Motor neuron (in vitro differentiated cells): ENCODE measurements at places on chromosomes 5 and 9. TPM values are rescaled to one million over a fixed set of nuclear protein-coding genes. Genes with fewer than 3 reads are reported as not detected.

DNA sequence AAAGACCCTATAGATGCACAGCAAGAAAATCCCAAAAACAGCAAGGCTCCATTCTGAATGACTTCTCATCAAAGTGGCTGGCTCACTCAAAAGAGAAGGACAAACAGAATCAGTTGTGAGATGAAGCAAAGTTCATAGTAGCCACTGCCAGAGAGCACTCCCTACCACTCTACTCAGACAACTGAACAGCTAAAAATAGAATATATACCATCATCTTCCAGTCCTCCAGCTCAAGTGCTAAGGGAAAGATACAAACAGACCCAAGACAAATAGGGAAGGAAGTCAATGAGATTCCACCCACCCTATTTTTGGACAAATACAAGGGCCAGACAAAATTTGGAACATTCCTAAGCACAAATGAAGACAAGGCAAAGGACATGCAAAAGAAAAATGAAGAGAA, 20.6 kb downstream of the GNAQ start:
- no peak for ATAC-seq

GRCh38 chr5:64790210-64790609, 21.5 kb downstream of the CWC27 start:
- no peak for ATAC-seq

- no peak for ATAC-seq
Measured at GRCh38 chr5:32664523-32664922, 46.6 kb upstream of the NPR3 start.

The ACOT12 gene
- total RNA-seq: 0.36 and 1.9 TPM in 2 replicates
